ENCODE measurements at places on chromosomes 6 and 20. TPM values are rescaled to one million over a fixed set of nuclear protein-coding genes. Genes with fewer than 3 reads are reported as not detected.
A peak's percentile ranks its signal among the peaks of the same experiment; 100 is the strongest.

DNA sequence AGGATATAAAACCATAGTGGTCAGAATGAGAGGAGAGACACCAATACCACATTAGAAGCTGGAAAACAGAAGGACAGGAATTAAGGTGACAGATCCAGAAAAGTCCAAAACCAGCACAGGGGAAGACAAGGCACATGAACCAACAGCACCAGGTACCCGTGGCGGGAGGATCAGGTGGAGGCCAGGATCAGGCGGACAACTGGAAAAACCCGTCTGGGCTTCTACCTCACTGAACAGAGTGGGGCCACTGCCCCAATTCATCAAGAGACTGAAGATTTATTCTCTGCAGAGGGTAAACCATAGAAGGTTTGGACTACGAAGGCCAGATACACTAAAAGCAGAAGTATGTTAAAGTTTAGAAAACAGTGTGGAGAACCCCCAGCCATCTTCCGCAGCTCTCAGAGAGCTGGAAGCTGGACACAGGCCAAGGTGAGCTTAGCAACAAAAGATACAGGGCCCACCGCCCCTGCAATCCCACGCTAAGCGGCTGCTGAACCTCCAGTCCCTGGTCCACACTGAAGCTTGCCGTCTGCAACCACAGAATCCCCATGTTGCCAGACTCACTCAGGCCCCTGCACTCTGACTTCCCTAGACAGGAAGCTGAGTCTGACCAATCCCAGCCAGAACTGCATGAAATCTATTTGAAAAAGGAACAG, 29.9 kb downstream of the ABHD12 start:
- peaks cover 16% of the 10 kb centered on the region for H3K4me1 ChIP-seq
- no peak for DNase-seq
- no peak overlapping the region for H3K27ac ChIP-seq
- no peak overlapping the region for H3K4me3 ChIP-seq

- H3K27ac ChIP-seq, result no peak overlapping the region
- H3K27me3 ChIP-seq, result no peaks in the 10 kb centered on the region
- H3K4me3 ChIP-seq, result no peak overlapping the region
- H3K36me3 ChIP-seq, result no peaks in the 10 kb centered on the region
Observed at GRCh38 chr6:147642458-147642857, 134.0 kb downstream of the SAMD5 start.

GRCh38 chr20:49285813-49286494, 8.1 kb upstream of the ZNFX1 start:
- peaks cover 45% of the 10 kb centered on the region for H3K4me1 ChIP-seq
- H3K27ac ChIP-seq, result peak overlapping the region; percentile 72
- peaks cover 100% of the 10 kb centered on the region for H3K36me3 ChIP-seq
- H3K4me3 ChIP-seq, result no peak overlapping the region

DNA sequence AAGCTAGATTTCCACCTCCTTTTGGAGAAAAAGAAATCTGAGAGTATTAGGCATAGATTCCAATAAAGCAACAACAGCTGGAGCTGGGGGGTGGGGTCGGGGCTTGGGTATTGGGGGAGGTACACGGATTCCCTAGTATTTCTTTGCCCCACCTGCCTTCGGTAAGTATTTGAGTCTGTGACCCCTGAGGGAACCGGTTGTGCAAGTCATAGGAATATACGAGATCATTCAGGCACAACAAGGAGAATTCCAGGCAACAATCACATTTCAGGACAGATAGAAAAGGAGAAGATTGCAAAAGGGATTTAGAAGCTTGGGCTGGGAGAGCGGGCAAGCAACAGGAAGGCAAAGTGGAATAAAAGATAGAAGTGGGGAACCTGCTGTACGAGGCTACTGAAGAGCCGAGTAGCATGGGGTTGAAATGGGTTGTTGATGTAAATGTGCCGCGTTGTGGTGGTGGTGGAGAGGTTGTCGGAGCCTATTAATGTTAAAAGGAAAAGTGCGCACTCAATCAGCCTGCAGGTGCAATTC, 148.9 kb downstream of the BCAS1 start:
- DNase-seq, result peak; percentile 72
- no peak overlapping the region for H3K27ac ChIP-seq
- H3K36me3 ChIP-seq, result no peaks in the 10 kb centered on the region
- no peaks in the 10 kb centered on the region for H3K27me3 ChIP-seq

- H3K36me3 ChIP-seq, result no peaks in the 10 kb centered on the region
- peaks cover 50% of the 10 kb centered on the region for H3K4me1 ChIP-seq
- peak; percentile 74 for DNase-seq
- H3K27ac ChIP-seq, result peak overlapping the region; percentile 83
- H3K27me3 ChIP-seq, result no peaks in the 10 kb centered on the region
Observed at GRCh38 chr6:56370127-56370540, 122.8 kb upstream of the COL21A1 start.

DNA sequence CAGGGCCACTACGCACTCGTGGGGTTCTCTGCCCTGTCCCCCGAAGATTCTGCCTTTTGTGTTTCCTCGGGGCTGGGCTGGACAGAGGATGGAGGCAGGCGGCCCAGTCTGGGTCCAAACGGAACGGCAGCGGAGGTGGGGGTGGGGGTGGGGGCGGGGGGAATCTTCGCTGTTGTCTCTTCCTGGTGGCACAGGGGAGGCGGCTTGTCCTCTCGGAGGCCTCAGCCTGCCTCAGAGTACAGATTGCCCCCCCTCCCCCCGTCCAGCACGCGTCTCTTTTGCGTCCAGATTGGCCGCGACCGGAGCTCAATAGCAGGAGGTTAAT, 1.4 kb upstream of the INSM1 start:
- no peaks in the 10 kb centered on the region for H3K36me3 ChIP-seq
- DNase-seq, result no peak
- peaks cover 41% of the 10 kb centered on the region for H3K27me3 ChIP-seq
- H3K4me3 ChIP-seq, result no peak overlapping the region

GRCh38 chr6:101926149-101926925, 532.8 kb downstream of the GRIK2 start:
- no peaks in the 10 kb centered on the region for H3K27me3 ChIP-seq
- DNase-seq, result no peak
- H3K4me3 ChIP-seq, result no peak overlapping the region
- no peak overlapping the region for H3K27ac ChIP-seq
- H3K36me3 ChIP-seq, result no peaks in the 10 kb centered on the region
- no peaks in the 10 kb centered on the region for H3K4me1 ChIP-seq

DNA sequence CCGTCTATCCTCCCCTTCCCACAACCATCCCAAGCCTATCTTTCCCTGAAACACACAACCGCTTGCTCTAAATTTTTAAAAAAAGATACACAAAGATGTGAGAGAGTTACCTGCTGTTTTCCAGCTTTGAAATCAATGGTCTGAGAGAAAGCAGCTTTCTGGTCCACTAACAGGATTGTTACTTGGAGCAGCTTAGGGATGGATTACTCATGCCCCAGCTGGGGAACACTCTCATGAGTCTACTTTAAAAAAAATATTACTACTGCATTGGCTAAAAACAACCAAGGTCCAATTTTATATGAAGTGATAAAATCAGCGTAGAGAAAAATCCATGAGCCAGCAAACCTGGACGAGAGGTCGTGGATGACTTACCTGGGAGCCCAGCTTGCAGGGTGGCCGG, 29.6 kb upstream of the FOXC1 start:
- H3K27ac ChIP-seq, result no peak overlapping the region
- H3K4me3 ChIP-seq, result no peak overlapping the region
- no peaks in the 10 kb centered on the region for H3K4me1 ChIP-seq
- no peak for DNase-seq
- H3K36me3 ChIP-seq, result no peaks in the 10 kb centered on the region

DNA sequence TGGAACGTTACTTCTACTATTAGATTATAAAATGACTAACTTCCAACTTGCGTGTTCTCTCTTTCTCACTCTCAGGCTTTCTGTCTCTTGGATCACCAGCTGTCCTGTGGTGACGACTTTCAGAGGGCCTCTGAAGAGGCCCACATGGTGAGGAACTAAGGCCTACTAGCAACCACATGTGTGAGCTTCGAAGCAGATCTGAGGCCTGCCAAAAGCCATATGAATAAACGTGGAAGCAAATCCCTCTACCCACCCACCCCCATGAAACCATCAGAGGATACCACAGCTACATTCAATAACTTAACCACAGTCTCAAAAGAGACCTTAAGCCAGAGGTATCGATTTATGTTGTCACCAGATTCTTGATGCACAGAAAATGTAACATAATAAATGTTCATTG, 13.5 kb upstream of the BMP5 start:
- no peaks in the 10 kb centered on the region for H3K36me3 ChIP-seq
- H3K27me3 ChIP-seq, result no peaks in the 10 kb centered on the region
- no peak for DNase-seq
- H3K4me3 ChIP-seq, result no peak overlapping the region

GRCh38 chr6:16982807-16983206, 119.0 kb upstream of the STMND1 start:
- peaks cover 16% of the 10 kb centered on the region for H3K4me1 ChIP-seq
- DNase-seq, result no peak
- H3K27me3 ChIP-seq, result no peaks in the 10 kb centered on the region
- H3K4me3 ChIP-seq, result no peak overlapping the region
- no peaks in the 10 kb centered on the region for H3K36me3 ChIP-seq
- H3K27ac ChIP-seq, result no peak overlapping the region

DNA sequence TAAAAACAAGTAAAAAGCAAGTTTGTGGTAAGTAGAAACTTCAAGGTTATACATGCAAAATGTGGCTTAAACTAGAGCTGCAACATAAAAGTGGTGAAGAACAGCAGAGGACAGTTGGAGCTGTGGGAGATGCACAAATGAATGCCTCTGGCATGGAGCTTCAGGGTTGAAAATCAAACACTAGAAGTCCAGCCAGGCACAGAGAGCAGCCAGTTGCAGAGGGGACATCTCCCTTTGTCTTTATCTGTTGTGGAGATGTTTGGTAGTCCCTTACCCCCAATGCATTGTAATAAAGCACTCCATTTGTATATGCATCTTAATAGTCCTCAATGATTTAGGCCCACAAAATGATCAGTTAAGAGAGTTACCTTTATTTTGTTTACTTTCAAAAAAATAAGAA, 73.1 kb upstream of the C20orf144 start:
- DNase-seq, result no peak
- H3K36me3 ChIP-seq, result no peaks in the 10 kb centered on the region
- H3K4me1 ChIP-seq, result peaks cover 16% of the 10 kb centered on the region
- H3K27ac ChIP-seq, result no peak overlapping the region
- H3K4me3 ChIP-seq, result no peak overlapping the region
- no peaks in the 10 kb centered on the region for H3K27me3 ChIP-seq

DNA sequence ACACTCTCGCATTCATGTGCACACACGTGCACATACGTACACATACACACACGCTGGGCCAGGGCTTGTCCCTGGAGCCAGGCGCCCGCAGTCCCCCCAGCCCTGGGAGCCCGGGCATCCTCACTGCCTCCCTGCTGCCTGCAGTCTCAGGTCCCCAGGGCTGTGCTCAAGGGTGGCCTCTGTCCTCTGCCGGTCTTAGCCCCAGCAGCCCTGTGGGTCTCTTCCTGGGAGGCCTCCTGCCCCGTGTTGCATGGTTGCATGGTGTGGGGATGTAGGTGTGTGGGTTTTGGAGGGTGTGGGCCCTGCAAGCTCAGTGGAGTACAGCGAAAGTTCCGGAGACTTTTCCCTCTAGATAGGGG, 101.5 kb downstream of the TMEM242 start:
- DNase-seq, result no peak
- H3K4me3 ChIP-seq, result no peak overlapping the region
- H3K4me1 ChIP-seq, result peaks cover 46% of the 10 kb centered on the region
- H3K36me3 ChIP-seq, result no peaks in the 10 kb centered on the region
- H3K27ac ChIP-seq, result no peak overlapping the region

- no peak overlapping the region for H3K27ac ChIP-seq
- no peaks in the 10 kb centered on the region for H3K36me3 ChIP-seq
- no peaks in the 10 kb centered on the region for H3K4me1 ChIP-seq
- DNase-seq, result no peak
- H3K4me3 ChIP-seq, result no peak overlapping the region
- no peaks in the 10 kb centered on the region for H3K27me3 ChIP-seq
Observed at GRCh38 chr6:29762781-29763214, 39.6 kb downstream of the HLA-F start.

DNA sequence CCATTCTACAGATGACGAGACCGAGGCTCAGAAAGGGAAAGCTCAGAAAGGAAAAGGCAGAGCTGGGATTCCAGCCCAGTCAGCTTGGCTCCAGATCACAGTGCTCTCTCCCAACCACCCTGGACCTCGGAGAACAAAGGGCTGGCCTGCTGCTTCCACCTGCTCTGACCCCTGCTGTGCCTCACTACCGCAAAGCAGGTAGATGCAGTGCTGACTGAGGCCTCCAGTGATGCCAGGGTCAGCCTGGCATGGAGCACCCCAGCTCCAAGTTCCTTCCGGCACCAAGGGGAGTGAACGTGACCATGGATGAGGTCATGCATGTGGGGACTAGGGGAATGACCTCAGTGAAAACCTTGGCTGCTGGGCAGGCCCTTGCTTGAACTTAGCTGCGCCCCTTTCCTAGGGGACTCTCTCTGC, 20.7 kb upstream of the TLDC2 start:
- no peaks in the 10 kb centered on the region for H3K27me3 ChIP-seq
- H3K36me3 ChIP-seq, result no peaks in the 10 kb centered on the region
- peak; percentile 12 for DNase-seq

DNA sequence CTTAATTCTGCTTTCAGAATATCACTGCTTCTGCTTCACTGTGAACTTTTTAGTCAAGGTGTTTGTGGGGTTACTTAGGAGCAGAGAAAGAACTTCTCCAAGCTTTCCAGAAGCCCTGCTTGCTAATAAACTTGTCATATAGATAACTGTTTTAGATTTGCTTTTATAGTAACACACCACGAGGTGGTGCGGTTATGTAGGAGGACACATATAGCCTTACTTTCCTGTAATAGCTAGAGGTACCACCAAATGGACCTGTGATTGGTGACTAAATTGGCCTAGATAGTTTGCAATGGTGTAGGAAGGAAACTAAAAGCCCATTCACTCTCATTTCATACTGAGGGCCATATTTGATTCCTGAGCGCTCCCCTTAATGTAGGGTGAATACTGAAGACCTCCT, 52.3 kb upstream of the BCLAF1 start:
- no peak for DNase-seq
- no peaks in the 10 kb centered on the region for H3K27me3 ChIP-seq
- no peaks in the 10 kb centered on the region for H3K4me1 ChIP-seq

DNA sequence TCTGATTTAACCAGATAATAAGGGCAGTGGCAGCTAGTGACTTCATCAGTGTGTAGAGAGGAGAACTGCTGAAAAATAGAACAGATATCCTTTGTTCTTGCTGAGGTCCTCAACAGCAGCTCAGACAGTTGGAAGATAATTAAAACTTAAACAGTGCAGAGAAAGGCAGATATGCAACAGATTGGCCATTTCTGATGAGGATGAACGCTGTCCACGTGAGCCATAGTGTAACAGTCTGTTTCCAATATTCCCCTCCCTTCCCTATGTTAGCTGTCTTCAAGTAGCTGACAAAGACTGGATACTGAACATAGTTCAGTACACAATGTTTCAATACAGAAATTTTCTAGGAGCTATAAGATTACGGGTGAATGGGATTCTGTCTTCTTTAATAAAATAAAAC, 291.4 kb downstream of the BTBD9 start:
- H3K4me1 ChIP-seq, result peaks cover 8% of the 10 kb centered on the region
- H3K4me3 ChIP-seq, result no peak overlapping the region
- no peaks in the 10 kb centered on the region for H3K27me3 ChIP-seq
- no peak overlapping the region for H3K27ac ChIP-seq
- H3K36me3 ChIP-seq, result no peaks in the 10 kb centered on the region

GRCh38 chr6:10463491-10464481, 48.9 kb upstream of the TFAP2A start:
- H3K36me3 ChIP-seq, result no peaks in the 10 kb centered on the region
- no peaks in the 10 kb centered on the region for H3K27me3 ChIP-seq
- H3K4me1 ChIP-seq, result no peaks in the 10 kb centered on the region
- no peak overlapping the region for H3K27ac ChIP-seq
- no peak overlapping the region for H3K4me3 ChIP-seq

The GSTA4 gene
- 101 TPM for total RNA-seq

The BTN1A1 gene
- total RNA-seq, result not detected

The BMP5 gene
- 1.4 TPM for total RNA-seq

The C6orf58 gene
- 2.3 TPM for total RNA-seq

The LY6G5C gene
- total RNA-seq, result not detected

Data from stomach (tissue), 19 donors.